Germinal center (tissue), 1 donor: ENCODE measurements at places on chromosomes 12 and 14.

GRCh38 chr12:6768990-6769389 is 2.8 kb downstream of the PTMS start:
- DNase-seq: no peak

DNA sequence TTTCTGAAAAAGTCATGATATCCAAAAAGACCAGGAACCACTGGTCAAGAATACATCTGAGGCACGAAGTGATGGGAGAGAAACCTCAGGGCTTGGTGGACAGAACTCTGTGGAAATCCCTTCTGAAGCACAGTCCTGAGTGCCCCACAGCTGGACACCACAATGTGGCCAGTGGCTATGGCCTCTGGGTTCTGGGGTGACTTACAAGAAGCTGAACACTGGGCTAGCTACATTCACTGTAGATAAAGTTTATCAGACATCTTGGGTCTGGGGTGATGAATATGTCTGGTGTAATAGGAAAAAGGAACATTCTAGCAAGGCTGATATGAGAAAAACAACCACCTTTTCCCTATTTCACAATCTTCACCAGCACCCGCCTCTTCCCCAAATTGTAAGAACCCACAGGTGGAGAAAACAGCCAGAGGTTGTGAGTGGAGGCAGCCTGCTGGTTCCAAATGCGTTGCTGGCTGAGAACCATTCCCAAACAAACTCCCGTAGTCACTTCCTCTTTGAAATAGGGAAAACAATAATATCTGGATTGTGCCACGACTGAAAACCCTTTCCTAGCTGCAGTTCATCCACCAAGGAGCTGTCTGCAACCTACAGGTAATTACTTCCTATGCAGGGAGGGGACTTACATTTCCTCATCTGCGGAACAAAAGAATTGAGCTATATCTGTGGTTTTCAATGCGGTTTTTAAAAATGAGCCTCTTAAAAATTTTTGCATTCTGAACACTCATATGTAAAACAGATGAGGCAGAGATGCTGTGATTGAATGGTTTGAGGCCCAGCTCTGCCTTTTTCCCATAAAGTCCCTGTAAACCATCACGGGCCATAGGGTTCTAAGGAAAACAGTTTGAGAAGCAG is 193.6 kb downstream of the SLC41A2 start:
- no peak for DNase-seq

DNA sequence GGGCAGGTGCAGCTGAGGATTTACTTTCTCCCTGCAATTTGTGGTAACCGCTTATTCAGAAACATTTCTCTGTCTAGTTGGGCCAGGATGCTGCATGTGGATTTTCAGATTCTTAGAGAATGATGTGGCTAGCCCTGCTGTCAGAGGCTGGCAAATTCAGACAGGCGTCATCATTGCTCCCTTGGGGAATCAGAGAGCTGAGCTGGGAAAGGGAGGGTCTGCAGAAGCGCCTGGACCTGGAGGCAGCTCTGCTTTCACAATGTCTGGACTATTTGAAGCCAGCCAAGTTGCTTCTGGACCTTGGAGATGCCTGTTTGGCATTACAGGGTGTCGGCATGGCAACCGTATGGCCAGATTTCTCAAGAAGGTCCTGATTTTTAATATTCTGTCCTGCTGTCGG is 3.4 kb downstream of the GALNT16 start:
- DNase-seq: no peak

GRCh38 chr12:24600996-24601395 is 347.9 kb downstream of the BCAT1 start:
- DNase-seq: no peak

DNA sequence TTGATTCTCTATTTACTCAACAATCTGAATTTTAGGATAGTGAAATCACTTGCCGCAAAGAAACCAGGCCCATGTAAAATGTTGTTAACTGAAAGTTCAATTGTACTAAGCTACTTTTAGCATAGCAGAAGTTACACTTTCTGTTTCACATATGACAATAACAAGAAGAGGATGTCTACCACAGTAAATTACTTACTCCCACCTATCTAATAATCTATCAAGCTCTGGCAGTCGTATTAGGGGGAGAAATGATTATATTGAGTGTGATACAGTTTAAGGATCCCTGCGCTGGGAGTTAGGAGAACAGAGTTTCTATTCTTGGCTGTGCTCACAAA is 66.5 kb upstream of the CAND1 start:
- no peak for DNase-seq

GRCh38 chr14:69841656-69842055 is 37.6 kb upstream of the SMOC1 start:
- DNase-seq: no peak

GRCh38 chr12:4322726-4323125 is 1.7 kb downstream of the TIGAR start:
- no peak for DNase-seq

DNA sequence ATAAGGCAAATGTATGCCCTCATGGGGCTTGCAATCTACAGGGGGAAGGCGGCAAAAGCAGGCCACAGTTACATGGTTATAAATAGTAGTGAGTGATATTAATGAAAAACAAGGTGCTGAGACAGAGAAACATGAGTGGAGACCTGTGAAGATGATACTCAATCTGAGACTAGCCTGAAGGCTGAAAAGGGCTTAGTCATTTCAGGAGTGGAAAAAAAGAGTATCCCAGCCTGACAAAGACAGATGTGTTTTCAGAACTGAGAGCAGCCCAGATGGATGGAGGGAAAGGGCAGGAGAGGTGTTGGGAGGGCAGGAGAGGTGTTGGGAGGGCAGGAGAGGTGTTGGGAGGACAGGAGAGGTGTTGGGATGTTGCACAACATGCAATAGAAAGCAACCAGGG is 181.9 kb downstream of the C12orf42 start:
- no peak for DNase-seq

DNA sequence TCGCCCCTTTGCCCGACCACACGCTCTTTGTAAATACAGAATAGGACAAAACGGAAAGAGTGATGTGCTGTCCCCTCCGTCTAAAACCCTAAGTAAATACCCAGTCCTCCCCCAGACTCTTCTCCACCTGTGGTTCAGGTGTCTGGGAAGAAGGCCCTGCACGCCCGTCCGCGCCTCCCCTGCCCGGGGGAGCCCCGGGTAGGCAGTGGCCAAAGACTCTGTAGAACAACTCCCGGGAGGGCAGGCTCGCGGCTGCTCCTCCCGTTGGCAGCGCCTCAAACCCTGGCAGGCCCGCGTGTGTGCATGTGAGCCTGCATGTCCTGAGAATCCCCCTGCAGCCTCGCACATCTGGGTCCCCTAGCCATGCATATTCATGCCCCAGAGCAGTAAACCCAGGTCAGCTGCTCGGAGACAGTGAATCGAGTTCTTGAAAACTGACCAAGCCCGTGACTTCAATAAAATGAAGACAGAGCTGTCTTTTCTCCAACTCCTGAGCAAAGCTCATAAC is 165.8 kb downstream of the MON2 start:
- peak; percentile 36 for DNase-seq

GRCh38 chr14:105176513-105176912 is 4.6 kb downstream of the NUDT14 start:
- no peak for DNase-seq

DNA sequence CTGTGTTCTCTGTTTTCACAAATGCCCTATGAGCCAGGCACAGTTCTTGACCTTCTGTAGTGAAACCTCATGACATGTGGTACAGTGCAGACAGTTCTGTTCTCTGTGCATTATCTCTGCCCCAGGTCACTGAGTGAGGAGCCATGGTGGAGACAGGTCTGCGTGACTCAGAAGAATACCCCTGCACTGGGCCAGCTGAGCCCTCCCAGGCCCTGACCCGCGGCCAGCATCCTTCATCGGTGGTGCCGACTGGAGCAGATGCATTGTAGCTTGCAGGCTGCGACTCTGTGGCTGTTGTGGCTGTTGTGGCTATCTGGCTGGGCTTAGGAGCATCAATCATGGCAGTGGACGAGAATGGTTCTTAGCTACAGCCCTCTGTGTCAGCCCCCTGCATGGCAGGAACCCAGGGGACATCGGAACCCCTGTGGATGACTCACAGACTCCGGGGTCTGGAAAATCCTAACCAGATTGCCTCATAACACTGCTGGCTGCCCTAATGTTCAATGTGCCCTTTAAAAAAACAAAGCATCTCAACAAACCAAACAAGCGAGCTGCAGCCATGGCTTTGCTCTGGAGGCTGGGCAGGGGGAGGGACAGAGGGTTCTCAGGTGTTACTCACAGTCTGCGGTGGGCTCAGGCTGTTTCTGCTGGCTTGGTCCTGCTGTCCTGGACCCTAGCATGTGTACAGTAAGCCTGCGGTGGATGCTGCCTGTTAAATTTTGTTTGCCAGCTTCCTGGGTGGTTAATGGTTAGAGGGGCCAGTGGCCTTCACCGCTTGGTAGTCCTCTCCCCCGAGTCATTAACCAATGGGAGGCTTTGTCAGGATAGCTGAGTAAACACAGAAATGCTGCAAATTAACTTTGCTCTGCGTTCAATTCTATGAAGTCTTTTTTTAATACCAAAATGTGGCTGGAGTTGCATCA is at the start of gene SERPINA6:
TSS of gene SERPINA6 (minus strand) at position 689 of the 923 bp plus-strand sequence. CDS start 8,688 bp downstream, outside the sequence.
- DNase-seq: no peak

DNA sequence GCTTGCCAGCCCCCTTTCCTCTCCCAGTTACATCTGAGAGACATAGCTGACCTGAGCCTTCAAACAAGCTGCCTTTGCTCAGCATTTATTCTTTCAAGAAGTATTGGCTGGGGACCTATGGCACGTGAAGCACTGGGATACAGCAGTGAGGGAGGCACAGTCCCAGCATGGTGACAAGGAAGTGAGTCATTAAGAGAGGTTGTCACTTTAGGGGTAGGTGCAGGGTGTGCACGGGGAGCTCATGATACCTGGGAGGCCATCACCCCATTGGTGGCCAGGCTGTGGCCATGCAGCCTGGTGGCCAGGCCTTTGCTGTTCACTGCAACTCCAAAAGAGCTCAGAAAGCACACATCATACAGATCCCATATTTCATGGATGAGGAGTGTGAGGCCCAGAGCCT is 5.7 kb upstream of the KRT75 start:
- DNase-seq: no peak

GRCh38 chr14:91327661-91328312 is 83.3 kb upstream of the GPR68 start:
- no peak for DNase-seq

DNA sequence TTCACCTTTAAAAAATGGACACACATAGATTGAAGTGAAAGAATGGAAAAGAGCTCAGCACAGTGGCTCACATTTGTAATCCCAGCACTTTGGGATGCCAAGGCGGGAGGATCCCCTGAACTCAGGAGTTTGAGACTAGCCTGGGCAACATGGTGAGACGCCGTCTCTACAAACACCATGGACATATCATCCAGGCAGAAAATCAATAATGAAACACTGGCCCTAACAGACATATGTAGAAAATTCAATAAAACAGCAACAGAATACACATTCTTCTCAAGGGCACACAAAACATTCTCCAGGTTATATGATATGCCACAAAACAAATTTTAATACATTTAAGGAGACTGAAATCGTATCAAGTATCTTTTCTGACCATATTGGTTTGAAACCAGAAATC is 7.4 kb downstream of the WASHC3 start:
- DNase-seq: no peak

DNA sequence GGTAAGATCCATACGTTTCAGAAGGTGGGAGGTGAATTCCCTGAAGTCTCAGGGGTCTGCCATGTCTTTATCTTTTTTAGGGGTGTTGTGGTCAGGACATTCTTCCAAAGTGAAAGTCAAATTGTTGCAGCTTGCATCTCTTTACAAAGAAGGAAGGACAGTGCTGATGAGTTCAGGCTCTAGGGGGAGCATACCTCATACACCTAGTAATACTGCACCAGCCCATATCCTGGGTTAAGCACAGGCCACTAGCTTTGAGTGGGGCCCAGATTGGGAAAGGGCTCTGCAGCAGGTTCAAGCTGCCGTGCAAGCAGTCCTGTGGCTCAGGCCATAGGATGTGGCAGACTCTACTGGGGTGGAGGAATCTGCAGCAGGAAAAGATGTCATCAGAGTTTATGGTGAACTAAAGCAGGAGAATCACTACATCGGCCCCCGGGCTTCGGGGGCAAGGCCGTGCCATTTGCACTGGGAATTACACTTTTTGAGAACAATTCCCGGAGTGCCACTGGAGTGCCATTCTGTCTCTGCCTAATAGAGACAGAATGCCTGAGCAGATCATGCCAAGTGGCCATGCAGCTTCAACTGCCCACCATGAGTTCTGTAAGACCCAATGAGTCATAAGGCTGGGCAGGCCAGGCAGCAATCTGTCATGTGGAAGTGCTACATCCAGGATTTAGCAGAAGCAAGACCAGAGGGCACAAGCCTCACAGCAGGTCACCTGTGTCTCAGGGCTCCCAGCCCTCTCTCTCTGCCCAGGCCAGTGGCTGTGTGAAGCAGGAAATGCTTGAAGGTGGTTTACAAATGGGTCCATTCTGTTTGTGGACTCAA is 32.3 kb downstream of the DIO3 start:
- no peak for DNase-seq

DNA sequence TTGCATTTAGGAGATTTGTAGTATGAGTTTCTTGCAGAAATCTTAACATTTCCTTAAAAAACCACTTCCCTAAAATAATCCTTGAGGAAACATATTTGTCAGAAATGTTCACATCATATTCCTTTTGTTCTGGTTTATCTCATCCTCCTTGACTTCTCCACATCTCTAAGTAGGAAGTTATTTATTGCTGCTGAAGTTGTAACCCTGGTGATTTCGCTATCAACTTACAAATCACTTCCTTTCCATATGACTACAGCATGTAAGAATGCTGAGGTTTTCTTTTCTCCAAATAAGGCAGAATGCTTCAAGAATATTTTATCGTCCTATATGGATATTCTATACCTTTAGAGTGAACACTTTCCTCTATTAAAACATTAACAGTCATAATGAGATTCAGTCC is 751.7 kb downstream of the NRXN3 start:
- DNase-seq: no peak

- DNase-seq: peak; percentile 64
These were observed 37.3 kb upstream of the ADGRD1 start for GRCh38 chr12:130916241-130916911.

GRCh38 chr14:102863381-102863780 is 59.1 kb upstream of the AMN start:
- DNase-seq: no peak

DNA sequence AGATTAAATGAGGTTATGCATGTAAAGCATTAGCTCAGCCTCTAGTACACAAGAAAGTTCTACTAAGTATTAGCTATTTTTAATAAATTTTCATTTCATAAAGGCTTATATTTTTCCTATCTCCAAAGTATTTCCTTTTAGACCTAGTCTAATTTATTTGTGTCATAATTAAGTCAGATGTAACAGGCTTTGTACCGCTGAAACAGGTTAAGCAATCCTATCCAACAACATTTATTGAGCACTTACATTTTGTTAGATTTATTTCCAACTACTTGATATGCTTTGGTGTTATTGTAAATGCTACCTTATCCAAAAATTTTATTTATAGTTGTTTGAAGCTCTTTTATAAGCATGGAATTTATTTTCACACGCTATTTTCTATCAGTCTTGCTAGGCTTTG is 1.8 kb upstream of the PARP2 start:
- no peak for DNase-seq

- DNase-seq: no peak
These were observed 29.8 kb downstream of the KCNA1 start for GRCh38 chr12:4939418-4940023.

DNA sequence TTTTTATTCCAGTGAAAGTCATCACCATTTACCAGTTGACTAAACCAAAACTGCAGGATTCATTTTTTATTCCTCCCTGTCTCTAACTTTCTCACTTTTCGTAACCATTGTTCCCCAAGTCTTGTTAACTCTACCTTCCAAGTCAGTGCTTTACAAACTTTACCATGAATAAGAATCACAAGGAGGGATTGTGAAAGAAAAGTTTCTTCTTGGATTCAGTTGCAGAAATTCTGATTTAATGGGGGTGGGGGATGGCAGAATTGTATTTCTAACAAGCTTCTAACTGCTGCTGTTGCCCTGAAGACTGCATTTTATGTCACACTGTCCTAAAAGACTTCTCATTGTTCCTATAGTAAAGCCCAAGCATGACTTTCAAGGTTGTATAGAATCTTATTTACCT is 5.0 kb upstream of the RAB21 start:
- no peak for DNase-seq
